ENCODE measurements at places on chromosomes 11 and 22.

DNA sequence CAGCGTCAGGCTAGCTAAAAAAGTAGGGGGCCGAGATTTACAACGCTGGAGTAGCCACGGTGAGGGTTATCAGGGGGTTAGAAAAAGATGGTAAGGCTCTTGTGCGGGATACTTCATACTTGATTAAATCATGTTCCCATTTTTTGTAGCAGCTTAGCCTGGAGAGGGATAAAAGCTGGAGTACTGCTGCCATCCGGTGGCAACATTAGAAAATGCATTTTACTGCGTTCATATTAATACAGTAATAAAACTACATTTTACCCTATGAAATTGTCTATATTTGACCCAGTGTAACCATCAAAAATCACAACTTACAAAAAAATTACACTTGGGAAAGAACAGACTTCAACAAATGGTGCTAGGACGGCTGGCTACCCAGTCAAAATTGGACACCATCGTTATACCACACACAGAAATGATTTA is 17.3 kb downstream of the RPUSD4 start:
- no peak for DNase-seq

DNA sequence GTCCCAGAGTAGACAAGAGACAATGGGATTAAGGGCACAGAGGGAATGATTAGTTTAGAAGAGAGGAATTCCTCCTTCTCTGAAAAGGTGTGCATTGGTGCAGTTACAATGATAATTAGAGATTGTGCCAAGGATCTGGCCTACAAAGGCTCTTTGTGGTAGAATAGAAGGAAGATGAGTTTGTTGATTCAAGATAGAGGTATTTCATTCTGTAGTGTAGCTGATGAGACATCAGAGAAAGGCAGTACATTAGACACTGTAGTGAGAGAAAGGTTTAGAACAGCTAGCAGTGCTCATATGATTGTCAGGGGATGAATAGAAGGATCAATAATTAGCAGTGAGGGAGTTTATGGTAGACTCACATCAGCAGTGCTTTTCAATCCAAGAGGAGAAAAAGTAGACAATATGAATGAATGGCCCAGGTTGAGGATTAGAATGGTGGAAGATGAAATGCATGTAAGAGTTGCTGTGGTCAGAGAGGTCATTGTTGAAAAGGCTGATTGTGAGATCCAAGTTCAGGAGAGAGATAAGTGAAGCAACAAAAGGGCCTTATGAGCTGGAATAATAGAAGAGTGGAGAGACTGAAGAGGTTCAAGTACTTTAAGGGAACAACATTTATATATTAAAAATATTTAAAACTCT is 28.9 kb downstream of the SIK2 start:
- no peak for DNase-seq

DNA sequence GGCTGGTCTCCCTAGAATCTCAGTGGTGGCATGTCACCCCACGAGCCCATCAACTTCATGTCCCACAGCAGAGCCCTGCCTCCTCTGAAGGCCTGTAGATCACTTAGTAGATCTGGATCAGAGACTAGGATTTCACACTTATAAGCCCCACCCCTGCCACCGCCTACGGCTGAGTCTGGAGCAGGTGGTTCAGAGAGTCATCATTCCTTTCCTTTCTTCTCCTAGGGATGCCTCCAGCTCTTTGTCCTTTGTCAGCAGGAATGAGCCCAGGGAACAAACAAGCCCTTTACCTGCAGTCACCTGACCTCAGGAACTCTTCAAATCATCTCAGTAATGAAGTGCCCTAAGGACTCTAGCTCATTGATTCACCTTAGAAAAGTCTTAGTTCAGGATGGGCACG is 37.8 kb downstream of the SCGB1A1 start:
- no peak for DNase-seq

DNA sequence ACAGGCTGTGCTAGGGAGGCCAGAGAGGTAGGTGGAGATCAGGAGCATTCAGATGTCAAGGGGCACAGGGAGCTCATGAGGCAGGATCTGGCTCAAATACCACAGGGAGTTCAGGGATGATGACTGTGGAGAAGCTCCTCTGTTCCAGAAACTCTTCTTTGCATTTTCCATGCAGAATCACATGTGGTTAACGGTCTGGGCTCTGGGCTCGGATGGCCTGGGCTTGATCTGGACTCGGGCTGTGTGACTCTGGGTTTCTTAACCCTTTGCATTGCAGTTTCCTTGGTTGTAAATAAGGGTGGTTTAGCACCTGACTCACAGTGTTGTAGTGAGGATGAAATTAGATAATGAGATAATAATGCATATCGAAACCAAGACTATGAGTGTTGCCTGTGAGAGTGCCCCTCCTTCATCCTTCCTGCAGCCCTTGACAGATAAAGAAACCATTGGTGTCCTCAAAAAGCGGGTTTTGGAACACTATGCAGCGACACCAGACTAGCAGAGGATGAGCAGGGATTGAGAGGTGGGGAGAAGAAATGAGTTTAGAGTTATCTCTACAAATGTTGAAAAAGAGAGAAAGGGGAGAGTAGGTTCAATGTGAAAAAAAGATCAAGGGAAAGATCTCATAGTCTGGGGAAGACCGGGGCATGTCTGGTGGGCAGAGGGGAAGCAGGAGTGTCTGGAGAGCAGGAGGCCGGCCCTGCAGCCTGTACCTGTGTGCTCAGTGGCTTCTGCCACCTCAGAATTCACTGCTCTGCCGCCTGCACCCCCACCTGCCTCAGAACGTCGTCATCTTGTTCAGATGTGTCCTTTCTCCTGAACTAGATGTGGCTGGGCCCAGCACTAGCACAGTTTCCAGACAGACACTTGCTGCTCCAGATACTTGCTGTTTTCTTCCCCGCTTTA is 197.8 kb upstream of the SORL1-AS1 start:
- DNase-seq: no peak

DNA sequence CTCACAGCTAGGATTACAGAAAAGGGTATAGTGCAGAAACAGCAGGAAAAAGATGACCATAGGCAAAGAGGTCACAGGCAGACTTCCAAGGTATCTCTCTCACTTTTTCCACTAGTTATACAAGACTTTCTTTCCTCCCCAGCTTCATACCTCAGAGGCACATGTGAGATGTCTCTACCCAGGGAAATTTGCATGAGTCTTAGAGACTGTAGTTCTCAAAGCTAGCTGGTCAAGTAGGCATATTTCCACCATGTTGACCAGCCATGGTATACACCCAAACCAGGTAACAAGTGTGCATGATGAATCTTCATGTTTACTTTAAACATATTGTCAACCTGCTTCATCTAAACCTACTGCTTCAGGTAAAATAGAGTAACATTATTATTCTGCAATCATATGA is 27.9 kb downstream of the PRMT3 start:
- no peak for DNase-seq

- no peak for DNase-seq
Measured at GRCh38 chr22:47206164-47206563, 443.7 kb downstream of the TBC1D22A start.

DNA sequence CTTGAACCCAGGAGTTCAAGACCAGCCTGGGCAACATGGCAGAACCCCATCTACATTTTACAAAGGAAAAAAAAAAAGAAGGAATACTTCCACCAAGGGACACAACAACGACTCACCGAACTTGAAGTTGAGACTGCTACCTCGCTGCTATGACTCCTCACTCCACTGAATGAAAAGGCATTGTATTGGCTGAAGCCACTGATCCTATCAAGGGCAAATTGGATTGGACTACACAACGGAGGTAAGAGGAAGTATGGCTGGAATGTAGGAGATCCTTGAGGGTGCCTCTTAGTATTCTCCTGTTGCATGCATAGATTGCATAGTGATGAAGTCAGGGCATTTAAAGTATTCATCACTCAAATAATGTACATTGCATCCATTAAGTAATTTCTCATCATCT is 97.9 kb downstream of the CWF19L2 start:
- no peak for DNase-seq

DNA sequence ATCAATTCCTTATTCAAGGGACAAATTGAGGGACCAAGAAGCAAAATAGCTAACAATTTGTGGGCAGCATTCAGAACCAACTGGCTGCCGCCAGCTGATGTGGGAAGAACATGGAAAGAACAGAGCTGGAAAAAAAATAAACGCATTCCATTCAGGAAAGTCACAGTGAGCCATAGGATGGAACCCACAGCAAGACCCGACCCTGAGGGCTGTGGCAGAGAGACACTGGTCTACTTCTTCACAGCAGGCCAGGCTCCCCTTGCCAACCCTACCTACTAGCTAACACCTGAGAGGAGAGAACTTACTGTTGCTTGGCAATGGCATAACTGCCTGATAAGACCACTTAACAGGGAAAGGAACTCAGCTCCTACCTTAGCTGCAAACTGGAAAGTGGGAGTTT is 123.5 kb upstream of the APOA1 start:
- no peak for DNase-seq

GRCh38 chr11:16223558-16223957 is 132.8 kb downstream of the SOX6 start:
- DNase-seq: no peak

GRCh38 chr11:119892311-119892808 is 163.4 kb upstream of the NECTIN1 start:
- DNase-seq: no peak

DNA sequence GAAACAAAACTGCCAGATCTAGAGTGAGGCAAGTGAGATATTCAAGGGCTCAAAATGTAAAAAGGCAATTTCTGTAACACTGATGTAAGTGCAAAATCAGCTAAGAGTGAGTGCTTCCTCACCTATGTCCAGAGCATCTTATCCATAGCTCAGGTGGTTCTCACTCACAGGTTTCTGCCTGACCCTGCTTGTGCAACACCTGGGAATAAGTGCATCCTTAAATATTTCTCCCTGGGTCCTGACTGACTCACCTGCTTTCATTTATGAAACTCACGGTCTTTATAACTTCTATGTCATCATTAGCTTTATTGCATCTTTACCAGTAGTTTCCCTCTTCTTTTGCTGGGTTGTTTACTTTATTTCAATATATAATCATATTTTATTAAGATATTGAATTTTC is 260.6 kb downstream of the CNTN5 start:
- DNase-seq: no peak

GRCh38 chr11:93807980-93808379 is 23.9 kb downstream of the MED17 start:
- DNase-seq: no peak

DNA sequence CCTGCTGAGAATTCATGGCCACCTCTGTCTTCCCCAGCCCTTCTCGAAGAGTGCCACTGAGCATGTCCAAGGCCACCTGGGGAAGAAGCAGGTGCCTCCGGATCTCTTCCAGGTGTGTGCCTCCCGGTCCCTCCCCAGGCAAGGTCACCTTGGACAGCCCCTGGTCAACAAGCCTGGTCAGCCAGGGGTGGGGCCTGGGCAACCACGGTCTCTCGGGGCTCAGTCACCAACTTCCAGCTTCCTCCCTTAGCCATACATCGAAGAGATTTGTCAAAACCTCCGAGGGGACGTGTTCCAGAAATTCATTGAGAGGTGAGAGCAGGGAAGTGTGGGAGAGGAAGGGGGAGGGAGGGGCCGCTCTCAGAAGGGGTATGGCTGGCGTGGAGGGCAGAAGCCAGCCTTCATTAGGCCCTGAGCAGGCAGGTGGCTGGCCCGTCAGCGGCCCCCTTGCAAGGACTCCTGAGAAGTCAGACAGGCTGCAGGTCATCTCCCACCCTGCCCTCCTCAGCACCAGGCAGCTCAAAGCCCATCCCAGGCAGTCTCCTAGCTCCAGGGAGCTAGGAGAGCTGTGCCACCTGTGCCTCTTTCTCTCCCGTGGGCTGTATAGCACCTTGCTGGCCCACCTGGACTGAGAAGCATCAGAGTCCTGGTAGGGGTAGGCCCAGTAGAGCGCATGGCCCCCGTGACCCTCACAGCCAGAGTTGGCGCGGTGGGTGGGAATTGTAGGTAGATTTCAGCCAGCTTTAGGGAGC is 9.3 kb upstream of the ANKRD13D start:
- no peak for DNase-seq

- DNase-seq: no peak
Measured at GRCh38 chr11:103338621-103339484, 229.6 kb downstream of the DYNC2H1 start.

DNA sequence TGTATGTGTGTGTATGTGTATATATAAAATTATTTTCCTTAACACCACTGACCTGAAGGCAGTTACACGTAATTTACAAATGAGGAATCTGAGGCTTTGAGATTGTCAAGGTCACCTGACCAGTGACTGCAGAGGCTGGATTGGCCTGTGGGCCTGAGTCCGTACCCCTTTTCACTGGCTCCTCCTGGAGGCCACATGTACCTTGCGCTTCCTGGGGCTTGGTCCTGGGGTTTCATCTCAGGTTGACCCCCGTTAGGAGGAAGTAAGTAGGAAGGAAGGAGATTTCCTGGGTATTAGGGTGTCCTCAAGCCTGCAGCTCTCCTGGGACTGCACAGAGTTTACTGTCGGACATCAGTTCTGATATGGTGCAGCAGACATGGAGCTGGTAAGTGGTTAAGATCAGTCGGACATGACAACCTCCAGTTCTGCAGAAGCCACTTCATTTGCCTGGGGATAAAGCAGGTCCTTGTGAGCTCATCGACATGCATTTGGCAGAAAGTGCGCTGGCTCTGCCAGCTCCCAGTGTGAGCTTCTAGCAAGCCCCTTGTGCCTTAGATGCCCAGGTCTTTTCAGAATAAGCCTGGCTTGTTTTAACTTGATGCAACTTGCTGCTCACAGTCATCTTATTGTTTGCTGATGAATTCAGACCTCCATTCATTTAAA is 36.6 kb downstream of the ST3GAL4 start:
- DNase-seq: no peak

DNA sequence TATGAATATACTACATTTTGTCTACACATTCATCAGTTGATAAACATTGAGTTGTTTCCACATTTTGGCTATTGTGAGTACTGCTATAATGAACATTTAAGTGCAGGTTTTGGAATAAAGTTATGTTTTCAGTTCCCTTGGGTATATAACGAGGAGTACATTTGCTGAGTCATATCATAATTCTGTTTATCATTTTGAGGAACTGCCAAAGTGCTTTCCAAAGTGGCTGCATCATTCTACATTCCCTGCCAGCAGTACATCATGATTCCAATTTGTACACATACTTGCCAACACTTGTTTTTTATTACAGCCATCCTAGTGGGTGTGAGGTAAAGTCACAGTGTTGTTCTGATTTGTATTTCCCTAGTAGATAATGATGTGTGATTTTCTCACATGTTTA is 1458.6 kb upstream of the TENM4 start:
- DNase-seq: no peak

DNA sequence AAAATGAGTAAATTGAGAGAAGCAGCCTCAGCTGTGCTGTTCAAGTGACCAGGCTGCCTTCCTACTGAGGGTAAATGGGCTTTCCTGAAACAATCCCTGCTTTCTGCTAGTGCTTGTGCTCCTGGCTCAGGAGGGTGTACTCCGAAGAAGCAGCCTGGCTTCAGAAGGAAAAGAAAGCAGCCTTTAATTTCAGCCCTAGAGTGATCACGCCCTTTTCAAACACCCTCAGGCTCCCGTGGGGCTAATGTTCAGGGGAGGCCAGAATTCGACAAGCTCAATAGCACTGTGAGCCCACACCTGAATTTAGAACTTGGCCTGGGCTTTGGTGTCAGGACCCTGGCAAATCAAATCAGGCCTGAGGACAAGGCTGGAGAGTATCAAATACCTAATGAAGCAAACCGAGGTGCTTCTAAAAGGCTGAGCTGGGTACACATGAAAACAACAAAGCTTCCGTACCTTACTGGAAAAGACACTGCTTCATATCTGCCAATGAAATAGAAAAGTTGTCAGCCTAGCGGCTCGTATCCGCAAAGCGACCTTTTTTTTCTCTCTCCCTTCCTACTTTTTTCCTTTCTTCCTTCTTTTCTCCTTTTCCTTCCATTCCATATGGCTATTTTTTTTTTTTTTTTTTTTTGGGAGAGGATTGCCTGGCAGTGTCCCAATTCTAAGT is 387.8 kb downstream of the SOX6 start:
- DNase-seq: no peak

All from GM12891 (cell line).